ENCODE measurements at places on chromosomes 2 and 18.

DNA sequence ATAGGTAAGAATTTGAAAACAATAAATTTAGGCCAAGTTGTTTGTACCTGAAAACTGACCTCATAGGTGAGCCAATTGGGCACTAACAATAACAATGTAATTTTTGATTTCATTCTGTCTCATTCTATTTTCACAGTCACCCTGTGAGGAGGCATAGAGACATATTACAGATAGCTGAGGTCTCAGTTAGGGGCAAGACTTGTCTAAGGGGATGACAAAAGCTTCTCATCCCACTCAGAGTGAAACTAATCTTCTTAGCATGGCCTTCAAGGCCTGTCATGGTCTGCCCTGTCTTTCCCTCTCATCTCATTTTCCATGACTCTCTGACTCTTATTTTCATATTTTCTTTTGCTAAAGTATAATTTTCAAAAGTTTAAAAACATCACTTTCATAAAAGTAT is 562.0 kb upstream of the TNP1 start:
- no peak for DNase-seq

- no peak for DNase-seq
Observed at GRCh38 chr2:141015341-141016047, 1115.3 kb downstream of the LRP1B start.

DNA sequence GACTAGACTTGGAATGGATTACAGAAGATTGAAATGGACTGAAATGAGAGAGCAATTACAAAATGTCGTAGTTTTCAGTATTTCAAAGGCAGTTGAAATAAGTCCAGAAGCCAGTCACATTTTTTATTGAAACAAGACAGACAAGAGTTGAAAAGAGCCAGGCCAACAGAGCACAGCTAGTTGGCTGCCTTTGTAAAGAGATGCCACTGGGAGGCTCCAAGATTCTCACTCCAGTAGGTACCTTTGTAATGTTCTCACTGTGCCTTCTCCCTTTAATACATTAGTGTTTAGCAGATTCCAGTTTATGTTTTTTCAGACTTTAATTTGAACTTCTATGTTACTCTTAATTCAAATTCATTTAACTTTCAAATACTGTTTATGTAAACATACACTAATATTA is 234.8 kb downstream of the DSEL start:
- DNase-seq, result no peak

DNA sequence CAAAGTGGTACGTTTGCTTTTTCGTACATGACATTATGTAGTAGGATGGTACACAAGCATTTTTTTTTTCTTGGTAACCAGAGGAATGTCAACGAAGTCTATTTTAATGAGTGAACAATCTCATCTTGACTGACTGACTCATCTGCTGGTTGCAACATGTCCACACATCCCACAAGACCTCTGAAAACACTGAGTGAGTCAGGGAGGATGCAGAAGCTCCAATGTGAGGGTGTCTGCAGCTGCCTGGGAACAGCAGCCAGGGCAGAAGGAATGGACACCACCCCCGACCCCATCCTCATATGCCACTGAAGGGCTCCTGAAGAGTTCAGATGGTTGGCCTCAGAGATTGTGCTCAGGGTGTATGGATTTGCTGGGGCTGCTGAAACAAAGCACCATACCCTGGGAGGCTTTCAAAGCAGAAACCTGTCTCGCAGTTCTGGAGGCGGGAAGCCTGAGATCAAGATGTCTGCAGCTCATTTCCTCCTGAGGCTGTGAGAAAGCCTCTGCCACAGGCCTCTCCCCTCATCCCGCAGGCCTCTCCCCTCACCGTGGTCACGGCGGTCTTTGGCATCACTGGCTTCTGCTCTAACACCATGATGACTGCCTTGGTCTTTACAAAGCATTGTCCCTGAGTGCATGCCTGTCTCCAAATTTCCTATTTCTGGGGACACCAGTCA is 124.6 kb downstream of the LRATD1 start:
- no peak for DNase-seq

DNA sequence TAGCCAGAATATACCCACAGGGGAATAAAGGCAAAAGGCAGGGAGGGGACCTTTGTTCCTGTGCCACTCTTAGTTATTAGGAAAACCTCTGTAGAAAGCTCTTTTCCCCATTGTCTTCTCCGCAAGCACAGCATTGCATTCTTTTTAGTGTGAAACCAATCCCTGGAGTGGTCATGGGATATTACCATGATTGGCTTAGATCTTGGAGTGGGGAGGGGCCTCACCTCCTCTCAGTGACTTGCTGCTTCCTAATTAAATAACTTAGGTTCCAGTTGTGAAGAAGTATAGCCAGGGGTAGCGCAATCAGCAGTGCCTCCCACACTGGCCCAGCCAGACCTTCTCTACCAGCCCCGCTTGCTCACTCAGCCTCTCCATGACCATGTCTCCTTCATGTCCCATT is 49.9 kb upstream of the AFF3 start:
- DNase-seq, result no peak

GRCh38 chr2:186611526-186611925 is 21.7 kb downstream of the ITGAV start:
- no peak for DNase-seq

GRCh38 chr2:197601726-197602125 is 73.7 kb downstream of the RFTN2 start:
- DNase-seq, result no peak

DNA sequence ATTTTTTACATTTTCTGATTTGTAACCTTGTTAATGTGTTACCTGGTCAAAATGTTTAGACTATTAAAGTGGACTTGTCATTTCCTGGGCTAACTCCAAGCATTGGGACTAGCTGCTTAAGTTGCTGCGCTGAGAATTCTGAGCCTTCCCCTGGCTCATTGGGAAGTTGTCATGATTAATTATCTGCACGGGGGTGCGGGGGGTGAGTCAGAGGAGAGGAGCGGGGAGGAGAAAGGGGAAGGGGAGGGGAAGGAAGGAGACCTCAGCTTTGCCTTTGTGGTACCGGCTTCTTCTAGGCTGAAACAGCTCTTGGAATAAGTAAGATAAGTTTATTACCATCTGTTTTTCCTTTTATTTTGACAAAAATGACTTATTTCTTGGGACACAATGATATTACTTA is 52.9 kb upstream of the APCDD1 start:
- DNase-seq, result no peak

- peak; percentile 64 for DNase-seq
Observed at GRCh38 chr2:208040199-208041171, 15.2 kb upstream of the PLEKHM3 start.

- no peak for DNase-seq
Observed at GRCh38 chr2:159201360-159202063, 85.0 kb downstream of the WDSUB1 start.
